Activated T-helper 2 cell treated with anti-CD3 and anti-CD28 coated beads, Interferon-gamma antibody, Interleukin-2, Interleukin-4, amounts not matched to agents 10 μg/mL and 5 μg/mL and 100 μg/mL, durations not matched to agents 14 hours and 24 hours and 36 hours (primary cell): ENCODE measurements at places on chromosomes 12 and 14.

GRCh38 chr14:95713596-95714371 lies at the start of gene TCL1A:
Gene TCL1A (minus strand): TSS chr14:95714125. CDS start chr14:95714066, 59 bp downstream.
- H3K27me3 ChIP-seq: peaks cover 18% of the 10 kb centered on the region
- no peak within 1 kb of the TSS for H3K4me3 ChIP-seq
- H3K36me3 ChIP-seq: no peaks in the 10 kb centered on the region
- H3K27ac ChIP-seq: no peak within 1 kb of the TSS

DNA sequence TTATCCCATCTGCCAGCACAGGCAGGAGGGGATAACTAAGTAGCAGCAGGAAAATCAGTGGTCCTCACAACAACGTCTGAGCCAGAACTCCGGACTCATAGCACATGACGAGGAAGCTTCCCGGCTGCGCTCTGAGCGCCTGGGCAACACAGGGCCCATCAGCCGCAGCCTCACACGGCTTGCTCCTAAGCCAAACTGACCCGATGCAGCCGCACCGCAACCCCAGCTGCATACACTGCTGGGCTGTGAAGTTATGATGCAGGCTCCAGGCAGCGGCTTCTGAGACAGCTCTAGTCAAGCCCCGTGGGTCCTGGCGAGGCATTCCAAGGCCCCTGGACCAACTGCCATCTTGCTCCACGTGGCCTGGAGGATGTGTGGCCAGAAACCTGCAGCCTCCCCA lies 28.1 kb downstream of the ZFYVE21 start:
- no peak overlapping the region for H3K4me3 ChIP-seq
- H3K27me3 ChIP-seq: no peaks in the 10 kb centered on the region
- no peak overlapping the region for H3K27ac ChIP-seq
- no peaks in the 10 kb centered on the region for H3K36me3 ChIP-seq

DNA sequence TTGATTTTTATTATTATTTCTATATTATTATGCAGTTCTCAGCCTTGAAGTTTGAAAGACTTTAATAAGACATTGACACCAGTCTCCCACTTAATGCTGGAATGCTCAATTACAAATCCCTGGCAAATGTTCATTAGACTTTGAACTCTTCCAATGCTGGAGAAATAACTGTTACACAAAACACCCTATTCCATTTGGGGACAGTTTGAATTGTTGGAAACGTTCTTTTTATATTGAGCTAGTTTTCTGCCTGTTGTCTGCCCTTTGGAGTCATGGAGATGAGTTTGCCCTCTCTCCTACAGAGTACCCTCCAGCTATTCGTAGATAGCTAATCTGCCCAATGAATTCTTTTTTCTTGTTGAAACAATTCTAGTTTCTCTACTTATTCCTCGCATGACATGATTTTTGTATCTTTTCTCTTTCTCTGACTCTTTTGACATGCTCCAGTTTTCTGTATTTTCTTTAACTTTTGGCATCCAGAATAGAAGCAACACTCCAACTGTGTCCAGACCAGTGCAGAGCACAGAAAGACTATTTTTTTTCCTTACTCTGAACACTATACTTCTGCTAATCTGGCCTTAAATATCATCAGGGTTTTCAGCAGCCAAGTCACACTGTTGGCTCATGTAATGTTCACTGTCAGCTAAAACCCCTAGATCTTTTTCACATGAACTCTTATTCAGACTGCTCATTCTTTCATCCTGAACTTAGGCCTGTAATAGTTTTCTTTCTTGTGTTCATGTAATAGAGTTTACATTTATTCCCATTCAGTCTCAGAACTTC lies 379.3 kb downstream of the RAD51B start:
- H3K36me3 ChIP-seq: no peaks in the 10 kb centered on the region
- peaks cover 3% of the 10 kb centered on the region for H3K27me3 ChIP-seq
- H3K4me3 ChIP-seq: no peak overlapping the region
- DNase-seq: no peak

GRCh38 chr14:61802010-61802568 lies 39.9 kb downstream of the SNAPC1 start:
- H3K27me3 ChIP-seq: peaks cover 6% of the 10 kb centered on the region
- H3K27ac ChIP-seq: no peak overlapping the region
- no peaks in the 10 kb centered on the region for H3K36me3 ChIP-seq
- no peak overlapping the region for H3K4me3 ChIP-seq
- peaks cover 5% of the 10 kb centered on the region for H3K4me1 ChIP-seq

- peaks cover 4% of the 10 kb centered on the region for H3K36me3 ChIP-seq
- DNase-seq: no peak
- H3K27ac ChIP-seq: no peak overlapping the region
- H3K4me1 ChIP-seq: no peaks in the 10 kb centered on the region
- H3K4me3 ChIP-seq: no peak overlapping the region
- H3K27me3 ChIP-seq: no peaks in the 10 kb centered on the region
Measured at GRCh38 chr12:110183386-110183785, 59.2 kb downstream of the IFT81 start.

DNA sequence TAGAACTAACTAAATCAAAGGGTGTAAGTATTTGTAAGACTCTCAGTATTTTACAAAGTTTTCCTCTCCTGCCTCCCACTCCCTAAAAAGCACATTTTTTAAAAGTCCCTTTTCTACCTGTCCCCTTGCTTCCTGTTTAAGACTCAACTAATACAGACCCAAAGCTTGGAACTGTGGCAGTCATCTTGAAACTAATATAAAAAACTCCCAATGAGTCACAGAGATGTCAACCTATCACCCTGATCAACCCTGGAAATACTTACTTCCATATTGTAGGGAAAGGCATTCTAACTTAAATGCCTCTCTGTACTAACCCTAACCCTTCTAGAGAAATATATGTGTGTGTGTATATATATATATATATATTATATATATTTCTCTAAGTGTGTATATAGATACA lies 184.8 kb downstream of the SPTSSA start:
- no peak overlapping the region for H3K4me3 ChIP-seq
- no peaks in the 10 kb centered on the region for H3K36me3 ChIP-seq
- no peak overlapping the region for H3K27ac ChIP-seq
- peaks cover 4% of the 10 kb centered on the region for H3K27me3 ChIP-seq
- H3K4me1 ChIP-seq: peaks cover 3% of the 10 kb centered on the region
